Left ventricle myocardium inferior (tissue), 1 donor: ENCODE measurements at places on chromosomes 7 and 10. TPM values are rescaled to one million over a fixed set of nuclear protein-coding genes. Genes with fewer than 3 reads are reported as not detected.

SLC25A28 gene
- 41.2 TPM for total RNA-seq

DNA sequence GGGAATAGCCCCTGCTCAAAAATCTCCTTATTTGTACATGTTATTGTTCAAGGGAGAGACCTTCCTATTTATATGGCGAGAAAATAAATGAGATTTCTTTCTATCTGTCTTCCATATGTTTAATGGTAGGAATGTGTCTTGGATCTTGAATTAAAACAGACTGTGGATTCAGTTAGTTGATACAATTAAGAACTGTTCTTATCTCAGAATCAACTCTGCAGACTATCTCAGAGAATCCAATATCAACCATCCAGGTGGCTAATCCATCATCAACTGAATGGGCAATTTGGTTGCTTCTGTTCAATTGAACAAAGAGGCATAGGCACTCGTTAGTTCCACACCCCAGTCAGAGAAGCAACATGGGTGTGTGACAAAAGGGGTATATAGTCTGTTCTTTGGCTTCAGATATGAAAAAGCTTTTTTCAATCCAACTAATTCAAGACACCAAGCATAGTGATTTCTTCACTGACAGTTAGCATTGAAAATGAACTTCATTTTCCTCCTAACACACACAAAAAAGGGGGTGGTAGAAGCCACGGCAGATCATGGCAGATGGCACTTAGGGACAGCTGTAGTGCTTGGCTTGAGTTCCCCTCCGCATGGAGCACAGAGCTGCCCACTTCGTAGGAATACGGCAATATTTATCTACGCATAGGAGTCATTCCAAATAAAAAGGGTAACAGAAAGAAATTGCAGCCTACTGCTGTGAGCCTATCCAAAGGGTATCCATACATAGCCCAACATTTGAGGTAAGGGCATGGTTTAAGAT is 135.9 kb downstream of the KIAA1217 start:
- DNase-seq: no peak

GRCh38 chr7:81005254-81005653 is 86.4 kb upstream of the SEMA3C start:
- DNase-seq: peak; percentile 24

- DNase-seq: no peak
These were observed 47.1 kb upstream of the DYNC1I1 start for GRCh38 chr7:95725205-95725604.

DNA sequence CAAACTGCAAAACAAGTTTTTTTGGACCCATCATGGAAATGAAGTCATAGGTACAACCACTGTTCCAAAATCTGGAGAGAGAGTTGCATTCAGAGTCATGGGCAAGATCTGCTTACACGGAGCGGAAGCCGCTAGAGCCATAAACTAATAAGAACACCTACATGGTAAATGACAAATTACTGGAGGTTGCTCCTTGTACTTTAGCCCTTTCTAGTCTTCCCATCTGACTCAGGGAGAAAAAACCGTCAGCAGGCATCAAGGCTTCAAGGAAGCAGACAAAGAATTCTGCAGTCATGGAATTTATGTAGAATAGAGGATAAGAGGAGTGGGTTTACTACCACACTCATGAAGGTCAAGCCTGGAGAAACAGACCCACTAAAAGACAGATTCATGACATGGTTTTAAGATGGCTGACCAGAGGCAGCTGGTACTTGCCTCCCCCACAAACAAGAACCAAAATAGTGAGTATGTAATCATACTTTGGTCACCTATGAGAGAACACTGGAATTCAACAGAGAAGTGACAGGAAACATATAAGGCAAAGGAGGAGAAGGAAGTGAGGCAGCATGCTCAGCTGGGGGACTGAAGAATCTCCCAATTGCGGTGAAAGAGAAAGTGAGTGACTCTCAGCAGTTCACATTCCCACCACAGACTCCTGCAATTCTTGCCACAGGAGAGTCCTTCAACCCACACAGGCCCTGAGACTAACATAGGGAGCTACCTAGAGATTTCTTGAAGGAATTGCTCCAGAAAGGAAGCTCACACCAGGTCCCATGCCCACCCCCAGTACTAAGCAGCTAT is 42.4 kb upstream of the ASAH2 start:
- DNase-seq: no peak

- no peak for DNase-seq
These were observed 43.5 kb downstream of the ADK start for GRCh38 chr10:74194545-74194944.

DNA sequence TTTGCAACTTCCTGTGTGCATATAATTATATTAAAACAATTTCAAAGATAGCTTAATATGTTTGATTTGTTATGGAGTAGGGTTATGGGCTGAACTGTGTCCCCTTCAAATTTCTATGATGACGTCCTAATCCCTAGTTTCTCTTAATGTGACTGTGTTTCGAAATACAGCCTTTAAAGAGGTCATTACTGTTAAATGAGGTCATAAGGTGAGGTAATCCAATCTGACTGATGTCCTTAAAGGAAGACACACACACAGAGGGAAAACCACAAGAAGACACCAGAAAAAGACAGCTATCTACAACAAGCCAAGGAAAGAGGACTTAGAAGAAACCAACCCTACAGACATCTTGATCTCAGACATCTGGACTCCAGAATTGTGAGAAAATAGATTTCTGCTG is 407.4 kb downstream of the MAGI2 start:
- no peak for DNase-seq

DNA sequence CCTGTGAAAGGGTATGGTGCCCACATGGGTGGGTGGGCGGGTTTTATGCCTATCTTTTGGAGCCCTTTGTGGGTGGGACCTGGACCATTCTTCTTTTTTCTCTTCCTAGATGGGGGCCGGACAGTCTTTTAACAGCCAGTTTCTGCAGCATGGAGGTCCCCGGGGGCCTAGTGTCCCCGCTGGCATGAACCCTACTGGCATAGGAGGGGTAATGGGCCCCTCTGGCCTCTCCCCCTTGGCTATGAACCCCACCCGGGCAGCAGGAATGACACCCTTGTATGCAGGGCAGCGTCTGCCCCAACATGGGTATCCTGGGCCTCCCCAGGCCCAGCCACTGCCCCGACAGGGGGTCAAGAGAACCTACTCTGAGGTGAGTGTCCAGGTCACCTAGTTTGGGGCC is 9.1 kb downstream of the ZMIZ2 start:
- DNase-seq: no peak

DNA sequence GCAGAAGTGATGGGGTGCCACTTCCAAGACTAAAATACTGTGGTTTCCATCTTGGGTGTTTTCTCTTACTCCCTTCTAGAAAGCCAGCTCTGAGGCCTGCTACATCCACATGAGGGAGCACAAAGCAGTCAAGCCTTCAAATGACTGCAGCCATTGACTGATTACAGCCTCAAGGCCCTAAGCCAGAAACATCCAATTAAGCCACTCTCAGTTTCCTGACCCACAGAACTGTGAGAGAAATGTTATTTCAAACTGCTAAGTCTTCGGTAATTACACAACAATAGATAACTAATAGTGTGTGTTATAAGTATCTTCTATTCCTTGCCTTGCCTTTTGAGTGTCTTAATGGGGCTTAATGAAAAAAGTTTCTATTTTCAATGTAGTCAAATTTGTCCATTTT is 24.8 kb downstream of the BRAF start:
- no peak for DNase-seq
